T-helper 2 cell treated with Interferon-gamma antibody and Interleukin-4, amounts not matched to agents 5 μg/mL and 100 μg/mL, for 36 hours (primary cell): ENCODE measurements at places on chromosomes 4 and X.

DNA sequence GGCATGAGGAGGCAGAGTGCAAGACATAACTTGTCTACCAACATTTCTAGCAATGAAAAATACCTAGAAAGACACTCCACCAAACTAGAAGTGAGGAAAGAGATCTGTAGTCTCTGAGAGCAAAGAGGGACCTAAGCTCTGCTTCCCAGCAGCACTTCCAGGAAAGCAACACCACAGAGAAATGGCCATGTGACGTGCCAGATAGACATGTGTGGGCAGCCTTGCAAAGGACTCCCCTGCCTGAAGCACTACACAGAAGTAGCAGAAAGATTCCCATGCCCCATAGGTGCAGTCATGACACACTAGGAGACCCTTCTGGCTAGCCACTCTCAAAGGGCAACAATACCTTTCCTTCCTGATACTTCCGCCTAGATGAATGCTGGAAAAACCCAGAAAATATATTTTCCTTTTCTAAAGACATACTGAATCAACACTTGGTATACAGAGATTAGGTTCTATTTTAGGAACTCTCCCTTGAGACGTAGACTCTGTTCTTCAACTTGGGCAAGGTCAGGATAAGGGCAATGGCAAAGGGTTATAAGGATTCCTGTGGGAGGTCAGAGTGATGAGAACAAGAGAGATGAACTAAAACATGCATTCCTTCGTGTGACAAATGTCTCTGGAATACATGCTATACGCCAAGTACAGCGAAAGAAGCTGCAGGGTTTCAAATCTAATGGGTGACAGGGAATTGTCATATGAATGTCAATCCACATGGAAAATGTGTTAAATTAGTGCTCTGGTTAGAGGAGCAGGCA lies 187.5 kb upstream of the ETNPPL start:
- DNase-seq, result no peak

DNA sequence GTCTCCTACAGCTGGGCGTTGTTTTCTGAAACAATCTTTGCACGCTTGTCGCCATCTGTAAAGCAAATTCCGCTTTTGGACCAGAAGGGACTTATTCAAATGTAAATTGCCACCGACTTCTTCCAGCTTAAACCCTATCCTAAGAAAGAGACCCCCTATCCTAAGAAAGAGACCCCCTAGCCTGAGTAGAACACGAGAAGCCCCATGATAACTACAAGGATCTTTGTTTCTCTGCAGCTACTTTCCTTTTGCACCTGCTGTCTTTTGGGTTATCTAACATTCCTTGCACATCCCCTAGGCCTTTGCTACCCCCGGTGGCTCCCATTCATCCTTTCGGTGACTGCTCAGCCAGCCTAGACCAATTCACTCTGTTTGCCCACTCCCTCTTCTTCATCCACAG lies 536.0 kb upstream of the PRKX start:
- no peak for DNase-seq

- no peak for DNase-seq
These were observed 51.7 kb upstream of the CLCN4 start for GRCh38 chrX:10104958-10105658.

GRCh38 chr4:2295900-2296442 lies 34.1 kb upstream of the MXD4 start:
- DNase-seq, result no peak

- no peak for DNase-seq
These were observed 93.0 kb upstream of the EGFL6 start for GRCh38 chrX:13476384-13476783.

- no peak for DNase-seq
These were observed 2.3 kb downstream of the CLCN4 start for GRCh38 chrX:10159145-10159468.

DNA sequence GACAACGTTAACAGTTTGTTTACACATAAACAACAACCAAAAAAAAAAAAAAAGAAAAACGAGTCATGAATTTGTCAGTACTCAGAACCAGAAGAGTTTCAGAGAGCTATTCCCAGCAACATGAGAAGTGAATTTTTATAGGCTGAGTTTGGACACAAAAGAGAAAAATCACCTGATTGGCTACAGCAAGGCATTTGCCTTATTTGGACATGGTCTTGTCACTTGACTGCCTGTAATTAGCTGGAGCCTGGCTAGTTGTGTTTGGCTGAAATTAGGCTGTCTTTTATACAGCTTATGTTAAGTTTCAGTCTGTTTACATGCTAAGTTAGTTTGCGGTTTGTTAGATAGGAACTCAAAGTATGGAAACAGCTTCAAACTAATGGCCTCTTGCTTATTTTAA lies 880 bp upstream of the TEX13A start:
- no peak for DNase-seq

- DNase-seq, result no peak
These were observed 84.0 kb downstream of the RTL9 start for GRCh38 chrX:110442635-110443034.

DNA sequence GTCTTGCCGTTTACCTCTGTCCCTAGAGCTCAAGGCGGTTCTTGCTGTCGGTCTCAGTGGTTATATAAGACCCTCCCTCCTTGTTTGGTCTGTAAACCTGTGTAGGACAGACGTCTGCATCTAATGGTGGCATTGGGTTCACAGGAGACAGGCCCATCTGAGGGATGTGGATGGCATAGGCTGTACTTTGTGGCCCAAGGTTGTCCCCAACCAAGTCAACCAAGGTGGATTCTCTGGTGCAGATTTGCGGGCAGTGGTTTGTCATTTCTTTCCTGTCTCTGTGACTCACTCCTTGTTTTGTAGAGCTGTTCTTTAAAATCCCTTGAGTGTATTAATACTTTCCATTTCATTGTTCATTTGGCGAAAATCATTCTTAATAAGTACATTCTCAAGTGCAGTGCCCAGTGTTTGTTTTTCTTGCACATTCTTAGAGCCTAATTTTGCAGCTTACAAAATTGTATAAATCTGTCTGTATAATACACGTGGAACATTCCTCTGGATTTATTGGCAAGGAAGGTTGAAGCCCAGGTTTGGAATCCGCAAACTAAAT lies 68.0 kb upstream of the TLR2 start:
- peak; percentile 59 for DNase-seq
